ENCODE measurements at places on chromosomes 3 and 15.

GRCh38 chr15:68592054-68592453 lies 13.3 kb downstream of the CORO2B start:
- no peak for DNase-seq

DNA sequence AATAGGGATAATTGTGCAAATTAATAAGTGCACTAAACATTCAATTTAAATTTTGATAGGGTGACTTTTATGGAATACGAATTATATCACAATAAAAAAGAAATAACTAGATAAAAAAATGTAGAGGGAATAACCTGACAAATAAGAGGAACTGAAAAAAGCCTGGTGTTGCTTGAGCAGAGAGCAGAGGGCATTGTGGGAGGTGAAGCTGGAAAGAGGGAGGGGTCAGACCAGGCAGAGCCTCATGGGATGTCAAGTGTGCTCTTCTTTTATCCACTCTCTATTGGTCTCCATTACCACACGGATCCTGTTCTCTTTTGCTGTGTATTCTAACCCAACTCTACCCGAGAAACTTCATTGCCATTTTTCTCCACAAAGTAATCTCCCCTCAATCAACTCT lies 264.0 kb upstream of the CRBN start:
- DNase-seq, result no peak

DNA sequence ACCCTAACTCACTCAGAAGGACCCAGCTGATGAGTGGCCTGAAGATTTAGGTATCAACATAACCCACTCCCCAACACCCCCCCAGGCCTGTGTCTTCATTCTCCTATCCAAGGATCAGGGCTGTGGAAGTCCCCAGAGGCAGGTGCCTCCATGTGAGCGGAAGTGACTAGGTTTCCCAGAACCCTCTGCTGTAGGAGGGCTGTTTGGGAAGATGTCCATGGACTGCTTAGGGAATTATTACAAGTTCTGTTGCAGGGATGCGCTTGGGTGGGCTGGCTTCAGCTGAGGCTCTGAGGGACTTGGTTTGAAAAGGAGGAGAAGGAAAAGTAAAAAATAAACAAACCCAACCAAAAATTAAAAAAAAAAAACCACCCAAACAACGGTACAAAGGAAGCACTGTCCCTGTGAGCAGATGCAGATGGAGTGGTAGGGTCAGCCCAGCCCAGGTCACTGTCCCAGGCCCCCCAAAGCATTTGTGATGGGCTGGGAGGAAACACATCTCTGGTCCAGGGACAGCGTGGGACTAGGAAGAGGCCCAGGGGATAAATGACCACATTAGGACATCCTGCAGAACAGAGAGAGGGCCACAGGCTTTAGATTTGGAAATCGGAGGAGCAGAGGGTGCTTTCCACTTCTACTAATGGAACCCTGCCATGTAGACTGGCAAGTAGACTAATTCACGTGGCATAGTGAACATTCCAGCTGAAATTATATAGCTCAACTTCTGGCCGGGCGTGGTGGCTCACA lies 12.2 kb upstream of the APOD start:
- DNase-seq, result no peak

- DNase-seq, result no peak
These were observed 5.9 kb downstream of the LRRC28 start for GRCh38 chr15:99257107-99257750.

DNA sequence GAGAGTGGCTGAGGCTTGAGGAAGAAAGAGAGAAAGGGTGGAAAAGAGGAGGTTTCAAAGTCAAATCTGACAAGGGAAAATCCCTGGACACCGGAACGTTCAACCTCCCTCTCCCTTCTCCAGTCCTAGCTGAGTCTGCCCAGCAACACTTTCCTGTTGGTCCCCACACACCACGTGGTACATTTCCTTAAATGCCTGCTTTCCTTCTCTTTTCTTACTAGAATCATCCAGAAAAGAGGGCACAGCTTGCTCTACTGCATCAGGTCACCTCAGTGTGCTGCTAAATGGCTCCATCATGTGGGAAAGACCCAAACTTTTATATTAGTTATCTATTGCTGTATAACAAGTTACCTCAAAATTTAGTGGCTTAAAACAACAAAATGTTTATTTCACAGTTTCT lies 181.2 kb downstream of the NECTIN3 start:
- no peak for DNase-seq

DNA sequence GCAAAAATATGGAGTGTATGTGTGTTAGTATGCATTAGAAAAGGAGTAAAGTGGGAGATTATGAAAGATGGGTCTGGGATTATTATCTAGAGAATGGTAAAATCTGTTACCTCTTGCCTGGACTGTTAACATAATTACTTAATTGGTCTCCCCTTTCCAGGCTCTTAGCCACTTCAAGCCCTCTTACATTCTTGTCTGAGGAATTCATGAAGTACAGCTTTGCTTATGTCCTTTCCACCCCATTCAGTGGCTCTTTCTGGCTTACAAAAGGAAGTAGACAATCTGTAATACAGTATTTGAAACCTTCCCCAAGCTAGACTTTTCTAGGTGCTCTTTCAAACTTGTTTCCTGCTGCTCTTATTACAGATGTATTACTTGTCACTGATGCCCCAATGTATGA lies 129.8 kb downstream of the MBNL1 start:
- DNase-seq, result no peak

DNA sequence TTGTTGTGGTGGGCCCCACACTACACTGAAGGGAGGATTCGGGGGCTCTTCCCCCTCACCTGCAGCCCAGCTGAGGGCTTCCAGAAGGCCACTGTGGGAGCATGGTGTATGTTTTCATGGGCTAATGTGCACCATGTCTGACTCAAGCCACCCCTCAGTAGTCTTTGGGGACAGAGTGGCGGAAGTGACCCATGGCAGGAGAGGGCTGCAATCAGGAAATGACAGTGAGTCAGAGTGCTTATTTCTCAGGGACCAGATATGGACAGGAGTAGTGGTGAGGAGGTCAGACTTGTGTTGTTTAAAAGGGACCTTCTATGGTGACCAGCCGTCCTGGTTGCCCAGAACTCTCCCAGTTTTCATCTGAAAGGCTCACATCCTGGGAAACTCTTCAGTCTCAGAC lies 32.8 kb upstream of the SLC9A9 start:
- DNase-seq, result no peak

DNA sequence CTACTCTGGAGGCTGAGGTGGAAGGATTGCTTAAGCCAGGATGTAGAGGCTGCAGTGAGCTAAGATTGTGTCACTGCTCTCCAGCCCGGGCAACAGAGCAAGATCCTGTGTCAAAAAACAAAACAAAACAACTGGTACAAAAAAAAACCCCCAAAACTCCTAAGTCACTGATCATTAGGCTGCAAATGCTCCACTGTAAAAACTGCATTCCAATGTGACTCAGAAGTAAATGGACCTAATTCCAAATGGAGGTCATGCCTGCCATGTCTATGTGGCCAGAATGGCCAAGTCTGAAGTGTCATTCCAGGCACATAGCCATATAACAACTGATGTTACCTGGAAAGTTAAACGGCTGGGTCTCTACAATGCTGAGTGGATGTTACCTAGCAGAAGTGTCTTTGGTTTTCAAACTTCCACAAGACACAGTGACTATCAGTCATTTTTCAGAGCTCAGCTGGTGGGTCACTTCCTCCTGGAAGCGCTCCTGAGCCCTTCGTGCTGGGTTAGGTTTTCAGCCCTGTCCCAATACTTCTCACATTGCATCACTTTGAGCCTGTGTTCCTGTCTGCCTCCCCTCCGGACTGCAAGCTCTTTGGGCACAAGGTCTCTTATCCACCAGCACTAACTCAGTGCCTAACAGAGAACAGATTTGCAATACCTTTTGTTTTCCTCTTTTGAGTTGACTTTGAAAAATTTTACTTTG lies 10.6 kb downstream of the FSTL1 start:
- no peak for DNase-seq

GRCh38 chr3:38549957-38550840 lies 54.1 kb downstream of the EXOG start:
- DNase-seq, result no peak

GRCh38 chr3:150365132-150365604 lies 42.9 kb upstream of the TSC22D2 start:
- DNase-seq, result no peak

DNA sequence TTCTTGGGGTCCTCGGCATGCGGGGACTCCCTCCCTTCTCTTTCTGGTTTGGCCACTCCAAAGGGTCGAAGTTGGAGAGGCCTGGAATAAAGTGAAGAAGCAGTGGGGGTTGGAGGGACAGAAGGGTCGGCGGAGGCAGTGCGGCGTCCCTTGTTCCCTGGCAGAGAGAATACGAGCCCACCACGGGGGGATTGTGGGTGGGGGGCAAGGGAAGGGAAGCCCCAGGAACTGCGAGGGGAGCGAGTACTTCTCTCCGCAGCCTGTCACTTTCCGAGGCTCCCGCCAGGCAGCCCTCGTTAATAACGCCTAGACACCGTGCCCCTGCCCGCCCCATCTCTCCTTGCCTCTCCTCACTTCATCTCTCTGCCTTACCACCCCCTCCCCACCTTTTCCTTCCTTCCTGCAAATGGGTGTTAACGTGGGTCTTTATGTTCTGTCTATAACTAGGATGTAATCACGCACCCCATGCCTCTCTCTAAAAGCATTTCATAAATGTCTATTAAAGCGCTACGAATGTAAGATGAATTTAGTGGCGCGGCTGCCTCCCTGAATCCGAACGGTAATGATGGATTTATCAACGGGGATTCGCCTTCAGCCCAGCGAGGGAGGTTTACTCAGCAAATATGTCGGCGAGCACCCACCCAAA lies 13.7 kb downstream of the NR2F2 start:
- DNase-seq, result no peak

DNA sequence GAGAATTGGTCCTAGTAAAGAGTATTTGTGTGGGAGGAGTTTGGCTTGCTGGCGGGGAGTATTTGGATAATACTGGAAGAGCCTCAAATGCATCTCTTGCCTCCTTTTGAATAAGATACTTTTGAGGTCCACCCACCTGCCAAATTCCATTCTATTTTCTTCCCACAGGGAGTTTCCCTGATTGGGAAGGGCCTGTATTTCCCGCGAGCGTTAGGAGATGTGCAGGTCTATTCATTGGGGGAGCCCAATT lies 406 bp upstream of the RASA2 start:
- no peak for DNase-seq

- no peak for DNase-seq
These were observed 16.6 kb upstream of the PARP6 start for GRCh38 chr15:72288796-72289596.

DNA sequence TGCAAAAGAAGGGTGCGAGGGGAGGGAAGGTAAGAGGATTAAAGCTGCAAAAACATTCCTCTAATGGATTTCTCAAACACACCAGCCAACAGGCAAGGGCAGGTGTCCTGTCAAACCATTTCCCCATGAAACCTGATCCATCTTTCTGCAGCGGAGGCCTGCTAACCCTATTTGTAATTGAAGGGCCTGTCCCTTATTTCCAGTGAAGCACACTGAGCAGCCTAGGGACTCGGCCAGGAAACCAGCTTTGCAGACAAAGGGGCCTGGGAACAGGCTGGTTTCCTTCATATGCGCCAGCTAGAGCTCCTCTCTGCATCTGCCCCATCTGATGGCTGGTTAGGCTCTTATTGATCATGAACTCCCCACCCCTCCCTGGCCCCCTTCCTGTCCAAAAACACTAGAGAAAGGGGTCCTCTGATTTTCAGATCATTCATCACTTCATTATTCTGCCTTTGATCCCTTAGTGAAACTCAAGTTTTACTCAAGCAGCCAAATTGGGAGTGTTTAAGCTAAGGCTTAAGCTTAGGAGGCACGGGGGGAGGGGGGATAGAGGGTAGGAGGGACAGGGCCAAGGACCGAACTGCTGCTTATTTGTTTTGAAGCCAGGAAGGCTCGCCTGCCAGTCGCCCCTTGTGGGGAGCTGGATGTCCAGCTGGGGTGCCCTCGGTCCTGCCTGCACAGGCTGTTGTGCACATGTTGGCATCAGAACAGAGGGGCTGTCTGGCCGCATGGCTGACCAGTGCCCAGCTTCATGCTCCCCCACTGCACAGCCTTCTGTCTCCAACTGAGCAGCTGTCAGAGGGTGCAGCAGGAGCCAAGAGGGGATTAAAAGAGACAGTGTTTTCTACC lies 53.1 kb downstream of the BOC start:
- DNase-seq, result peak; percentile 10

- no peak for DNase-seq
These were observed 21.3 kb downstream of the GPR15 start for GRCh38 chr3:98553021-98553563.

DNA sequence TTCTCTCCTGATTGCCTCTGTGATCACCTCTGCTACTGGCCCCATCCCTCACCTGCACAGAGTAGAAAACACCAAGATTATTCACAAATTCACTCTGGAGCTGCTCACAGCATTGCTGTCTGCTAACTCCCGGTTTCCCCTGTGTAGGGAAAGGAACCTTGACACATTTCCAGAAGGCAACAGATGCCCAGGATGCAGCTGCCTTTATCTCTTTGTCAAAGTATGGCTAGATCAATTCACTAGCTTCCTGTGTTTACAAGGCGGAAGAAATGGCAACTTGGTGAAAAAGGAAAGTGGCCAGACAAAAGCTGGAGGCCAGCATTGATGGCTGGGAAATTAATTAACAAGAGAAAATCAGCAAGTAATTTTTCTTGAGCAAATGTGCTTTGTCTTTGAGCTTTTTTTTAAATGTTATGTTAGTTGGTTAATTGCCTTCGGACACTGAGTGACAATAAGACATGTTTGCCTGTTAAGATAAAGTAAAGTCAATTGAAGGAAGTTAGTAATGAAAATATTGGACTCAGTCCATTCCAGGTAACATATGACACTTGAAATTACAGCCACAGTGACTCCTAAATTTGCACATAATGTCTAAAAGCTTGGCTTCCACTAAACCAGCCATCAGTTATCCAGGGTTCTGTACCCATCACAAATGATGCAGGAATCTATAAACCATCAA lies 394.6 kb upstream of the IL12A start:
- DNase-seq, result no peak

- no peak for DNase-seq
These were observed 40.6 kb downstream of the ADAMTSL3 start for GRCh38 chr15:83694536-83694935.

DNA sequence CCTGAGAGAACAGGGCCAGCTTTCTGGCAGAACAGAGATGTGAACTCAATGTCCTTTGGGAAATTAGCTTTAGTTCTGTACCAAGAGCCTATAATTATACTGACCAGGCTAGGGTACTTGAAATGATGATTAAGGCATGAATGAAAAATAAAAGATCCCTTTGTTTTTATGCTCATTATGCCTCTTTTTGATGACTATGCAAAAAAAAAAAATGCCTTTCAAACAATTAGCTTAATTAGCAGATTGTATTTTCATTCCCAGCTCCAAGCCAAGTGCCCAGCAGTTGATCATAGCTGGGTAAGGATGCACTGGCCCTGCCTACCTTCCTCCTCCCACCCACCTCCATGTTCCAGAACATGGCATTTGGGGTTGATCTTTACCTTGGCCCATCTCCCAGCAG lies 56.8 kb downstream of the LYZL4 start:
- no peak for DNase-seq

GRCh38 chr3:44968447-44968858 lies 7.5 kb downstream of the ZDHHC3 start:
- DNase-seq, result no peak

GRCh38 chr15:34038871-34039789 lies at the start of gene AVEN:
AVEN (minus strand) TSS chr15:34039204; CDS start chr15:34039046, 158 bp downstream.
- peak; percentile 10 for DNase-seq

- no peak for DNase-seq
These were observed 28.5 kb downstream of the DNAJC13 start for GRCh38 chr3:132445817-132446216.

Measured in NCI-H345 (cell line).